ENCODE measurements at places on chromosomes 12 and 14.

DNA sequence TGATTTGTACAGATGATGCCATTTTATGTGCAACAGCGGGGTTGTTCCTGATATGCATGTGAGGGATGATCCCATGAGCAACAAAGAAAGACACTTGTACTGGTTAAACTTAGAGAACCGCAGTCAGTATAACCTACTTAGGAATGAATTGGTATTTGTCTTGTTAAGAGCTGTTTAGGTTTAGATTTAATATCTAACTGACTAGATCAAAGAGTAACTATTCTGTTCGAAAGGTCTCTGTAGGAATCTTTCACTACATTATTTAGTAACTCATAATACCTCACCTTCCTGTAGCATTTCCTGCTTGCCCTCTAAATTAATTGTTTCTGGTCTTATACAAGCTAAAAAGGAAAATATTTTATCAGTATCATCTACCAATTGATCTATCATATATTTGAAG, 350.4 kb downstream of the TRHDE start:
- no peak for DNase-seq

- no peak for DNase-seq
Measured at GRCh38 chr12:4450551-4451112, 5.0 kb upstream of the FGF6 start.

- DNase-seq, result no peak
Measured at GRCh38 chr12:127619869-127620734, 646.9 kb upstream of the TMEM132C start.

GRCh38 chr14:26276757-26277156, 321.1 kb downstream of the NOVA1 start:
- no peak for DNase-seq

DNA sequence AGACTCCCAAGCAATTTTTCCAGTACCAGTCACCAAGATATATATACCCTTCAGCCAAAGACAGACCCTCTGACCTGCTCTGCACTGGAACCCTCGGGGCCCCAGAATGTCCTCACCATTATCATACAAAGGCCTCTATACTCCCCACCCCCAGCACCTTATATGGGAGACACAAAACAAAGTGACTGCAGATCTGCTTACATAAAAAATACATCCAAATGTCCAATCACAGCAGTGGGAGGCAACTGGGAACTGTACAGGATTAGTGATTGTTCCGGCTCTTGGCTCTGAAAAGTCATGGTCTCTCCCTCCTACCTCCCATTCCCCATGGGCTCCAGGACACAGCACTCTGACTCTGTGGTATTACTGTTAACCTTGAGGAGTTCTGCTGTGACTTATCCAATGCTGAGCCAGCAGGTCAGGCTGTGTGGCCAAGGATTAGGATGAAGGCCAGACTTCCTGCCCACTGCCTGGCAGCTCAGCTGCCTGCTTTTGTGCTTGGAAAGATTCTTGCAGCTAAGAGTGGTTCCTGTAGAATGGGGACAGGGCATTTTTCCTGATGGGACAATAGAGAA, 13.7 kb downstream of the OXA1L start:
- no peak for DNase-seq

DNA sequence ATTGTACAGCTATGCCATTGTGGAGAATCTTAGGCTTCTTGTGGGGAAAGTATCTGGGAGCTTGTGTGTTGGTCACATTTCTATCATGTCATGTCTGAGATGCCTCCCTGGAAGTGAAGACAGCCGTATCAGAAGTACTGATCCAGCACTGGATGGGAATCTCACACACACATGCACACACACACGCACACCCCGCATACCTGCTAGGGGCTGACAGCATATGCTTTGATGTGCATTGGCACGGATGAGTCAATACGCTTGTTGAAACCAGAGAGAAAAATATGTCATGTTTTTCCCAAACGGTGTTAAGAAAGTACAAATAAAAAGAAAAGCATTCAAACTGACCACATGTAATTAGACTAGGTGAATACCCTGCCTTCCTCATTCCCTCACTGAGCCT, 260.8 kb downstream of the KTN1 start:
- DNase-seq, result no peak

- DNase-seq, result no peak
Measured at GRCh38 chr12:118288174-118288573, 84.5 kb downstream of the TAOK3 start.

- DNase-seq, result no peak
Measured at GRCh38 chr14:24216345-24216699, 456 bp upstream of the MDP1 start.

- peak; percentile 68 for DNase-seq
Measured at GRCh38 chr12:108635201-108635996, 1.7 kb upstream of the SELPLG start.

DNA sequence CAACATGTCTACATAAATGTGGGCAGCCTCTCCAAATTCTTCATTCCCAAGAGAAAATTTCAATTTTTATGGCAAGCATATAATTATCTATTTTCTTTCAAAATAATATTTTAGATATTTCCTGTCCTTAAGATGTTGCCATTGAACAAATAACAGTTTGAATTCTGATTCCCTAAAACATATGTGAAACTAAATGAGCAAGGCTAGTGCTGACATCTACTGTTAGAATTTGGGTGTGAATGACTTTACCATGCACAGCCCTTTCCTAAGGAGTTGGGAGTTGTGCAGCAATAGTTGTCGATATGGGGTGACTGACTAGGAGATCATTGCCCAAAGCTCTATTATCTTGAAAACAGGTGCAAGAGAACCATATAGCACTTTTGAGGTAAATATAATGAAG, 108.2 kb upstream of the SLC38A4 start:
- no peak for DNase-seq

- DNase-seq, result no peak
Measured at GRCh38 chr14:77523109-77523508, 24.5 kb upstream of the ISM2 start.

DNA sequence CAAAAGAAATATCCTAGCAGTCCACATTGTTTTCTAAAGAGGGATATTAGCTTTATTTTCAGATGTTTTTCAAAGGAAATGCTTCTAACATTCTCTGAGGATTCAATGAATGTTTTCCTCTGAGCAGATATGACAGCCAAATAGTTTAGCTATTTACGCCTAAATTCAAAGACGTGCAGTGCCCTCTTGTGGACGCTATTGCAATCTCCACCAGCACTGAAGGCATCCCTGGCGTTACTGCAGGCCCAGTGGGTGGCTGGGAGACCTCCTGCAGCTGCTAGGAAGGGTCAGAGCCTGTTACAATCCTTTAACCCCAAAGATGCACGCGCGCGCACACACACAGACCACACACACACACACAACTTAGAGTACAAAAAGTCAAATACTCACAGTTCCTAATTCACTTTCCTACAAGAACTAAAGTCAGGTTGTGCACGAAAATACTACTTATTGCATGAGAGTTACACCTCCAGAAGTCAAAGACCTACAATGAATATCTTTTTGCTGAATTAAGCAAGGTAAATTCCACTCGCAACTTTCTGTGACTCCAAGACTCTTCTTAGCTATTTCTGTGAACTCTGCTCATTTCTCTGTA, 589.3 kb upstream of the TMEM132C start:
- DNase-seq, result peak; percentile 67

DNA sequence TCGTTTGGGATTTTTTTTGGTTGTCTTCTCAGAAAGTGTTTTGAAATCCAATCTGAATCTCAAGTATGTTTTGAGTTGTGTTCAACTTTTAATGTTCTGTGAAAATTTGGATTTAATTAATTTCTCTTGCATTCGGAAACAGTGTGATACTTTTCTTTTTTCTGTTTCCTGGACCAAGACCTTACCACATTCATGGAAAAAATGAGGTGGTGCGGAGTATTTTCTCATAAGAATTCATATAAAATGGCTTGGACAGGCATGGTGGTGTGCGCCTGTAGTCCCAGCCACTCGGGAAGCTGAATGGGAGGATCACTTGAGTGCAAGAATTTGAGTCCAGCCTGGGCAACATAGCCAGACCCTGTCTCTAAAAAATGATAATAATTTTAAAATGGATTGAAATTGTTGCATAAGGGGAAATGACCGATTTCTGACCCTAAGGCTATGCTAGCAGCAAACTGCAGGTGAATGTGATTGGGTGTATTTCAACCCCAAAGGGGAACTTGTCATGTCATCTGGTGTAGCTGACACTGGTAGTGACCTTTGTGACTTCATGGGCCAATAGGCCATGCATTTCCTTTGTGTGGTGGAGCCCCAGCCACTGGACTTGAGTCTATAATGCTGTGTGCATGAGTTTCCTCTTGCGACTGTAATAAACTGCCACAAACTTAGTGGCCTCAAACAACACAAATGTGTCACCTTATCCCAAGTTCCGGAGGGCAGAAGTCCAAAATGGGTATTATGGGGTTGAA, 123.5 kb upstream of the RFLNA start:
- DNase-seq, result no peak

- no peak for DNase-seq
Measured at GRCh38 chr12:121379945-121380344, 20.0 kb upstream of the RNF34 start.

- no peak for DNase-seq
Measured at GRCh38 chr12:131980263-131980662, 30.5 kb downstream of the EP400 start.

- no peak for DNase-seq
Measured at GRCh38 chr14:63435838-63436237, 107.3 kb downstream of the PPP2R5E start.

DNA sequence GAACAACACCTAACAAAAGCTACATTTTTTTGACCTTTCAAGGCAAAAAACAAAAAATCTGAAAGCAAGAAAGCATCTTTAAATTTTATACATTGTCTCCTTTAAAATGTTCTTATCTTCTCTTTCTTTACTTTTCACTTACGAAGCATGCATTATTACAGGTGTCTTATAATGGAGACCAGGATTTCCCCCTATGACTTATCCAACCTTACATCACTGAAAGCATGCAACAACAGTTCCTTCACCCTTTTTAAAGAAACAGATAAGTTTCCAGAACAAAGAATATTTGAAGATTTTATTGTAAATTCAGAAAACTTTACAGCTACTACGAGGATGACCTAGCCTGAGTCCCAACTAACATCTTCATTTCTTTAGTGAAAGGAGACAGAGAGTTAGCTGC, 277.2 kb downstream of the AKAP6 start:
- DNase-seq, result no peak

GRCh38 chr12:79370021-79370420, 320.7 kb downstream of the PAWR start:
- DNase-seq, result no peak

DNA sequence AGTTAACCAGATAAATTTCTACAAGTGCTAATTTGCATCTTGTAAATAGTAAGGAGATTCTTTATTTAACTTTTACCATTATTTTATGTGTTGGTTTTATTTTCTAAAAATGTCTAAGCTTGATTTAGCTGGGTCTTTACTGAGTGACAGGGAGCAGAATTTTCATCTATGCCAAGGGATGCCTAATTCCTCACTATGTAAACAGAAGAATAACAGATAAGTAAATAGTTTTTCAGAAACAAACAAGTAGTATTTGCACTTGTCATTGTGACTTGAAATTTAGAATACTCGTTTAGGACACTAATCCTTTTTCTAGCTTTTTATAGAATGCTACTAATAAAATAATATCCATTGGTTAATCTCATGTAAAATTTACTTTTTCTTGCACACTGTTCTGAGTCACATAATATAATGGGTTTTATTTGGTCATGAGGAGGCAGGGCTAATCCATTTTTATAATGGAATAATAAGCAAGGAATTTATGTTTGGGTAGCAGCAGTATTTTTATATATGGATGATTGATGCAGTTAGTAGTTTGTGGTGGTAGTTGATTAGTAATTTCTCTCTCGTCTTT, 746.5 kb downstream of the SLC6A15 start:
- no peak for DNase-seq

DNA sequence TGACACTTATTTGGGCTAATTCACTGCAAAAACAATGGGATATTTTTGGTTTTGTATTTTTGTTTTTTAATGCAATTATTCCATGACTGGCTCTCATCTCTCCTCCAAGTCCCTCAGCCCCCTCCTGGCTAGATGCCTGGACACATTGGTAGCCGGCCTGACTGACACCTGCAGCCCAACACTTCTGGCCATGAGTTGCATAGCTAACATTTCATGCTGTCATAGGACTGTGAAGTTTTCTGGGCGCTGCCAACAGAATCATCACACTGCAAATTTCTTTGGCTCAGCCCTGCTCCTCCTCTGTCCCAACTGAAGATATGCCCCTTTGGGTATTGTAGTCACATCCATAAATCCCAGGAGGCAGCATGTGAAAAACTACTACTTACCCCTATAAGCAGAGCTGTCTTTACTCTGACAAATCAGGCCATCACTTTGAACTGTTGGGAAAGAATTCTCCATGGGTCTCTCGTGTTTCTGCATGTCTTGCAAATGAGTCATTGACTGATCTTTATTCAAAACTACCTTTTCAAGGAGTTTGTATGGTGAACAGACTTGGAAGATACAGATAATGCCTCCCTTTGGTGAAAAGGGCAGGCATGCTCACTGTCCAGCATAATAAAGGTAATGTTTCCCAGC, 126.7 kb upstream of the LGR5 start:
- DNase-seq, result no peak

DNA sequence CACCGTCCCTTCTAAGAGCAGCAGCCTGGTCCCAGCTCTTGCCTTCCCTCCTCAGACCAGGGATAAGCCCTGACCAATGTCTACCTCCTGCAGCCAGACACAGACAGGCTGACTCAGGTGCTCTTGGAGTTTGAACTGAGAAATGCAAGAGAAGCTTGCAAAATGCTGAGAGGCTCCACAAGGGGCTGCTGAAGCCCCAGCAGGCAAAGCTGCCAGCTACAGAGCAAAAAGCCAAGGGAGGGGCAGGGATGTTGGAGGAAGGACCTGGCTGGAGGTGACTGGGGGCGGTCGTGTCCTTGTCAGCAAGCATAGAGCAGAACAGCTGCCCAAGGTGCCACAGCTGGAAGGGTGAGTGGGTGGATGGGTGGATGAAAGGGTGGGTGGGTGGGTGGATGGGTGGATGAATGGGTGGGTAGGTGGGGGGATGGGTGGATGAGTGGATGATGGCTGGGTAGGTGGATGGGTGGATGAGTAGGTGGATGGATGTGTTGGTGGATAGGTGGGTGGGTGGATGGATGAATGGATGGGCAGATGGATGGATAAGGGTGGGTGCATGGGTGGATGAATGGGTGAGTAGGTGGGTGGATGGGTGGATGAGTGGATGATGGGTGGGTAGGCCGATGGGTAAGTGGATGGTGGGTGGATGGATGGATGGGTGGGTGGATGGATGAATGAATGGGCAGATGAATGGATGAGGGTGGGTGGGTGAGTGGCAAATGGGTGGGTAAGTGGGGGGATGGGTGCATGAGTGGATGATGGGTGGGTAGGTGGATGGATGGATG, 4.0 kb upstream of the INF2 start:
- DNase-seq, result peak; percentile 30

GRCh38 chr12:104482748-104483147, 26.0 kb downstream of the CHST11 start:
- no peak for DNase-seq

- DNase-seq, result no peak
Measured at GRCh38 chr12:26121323-26122060, 3.3 kb downstream of the BHLHE41 start.

- no peak for DNase-seq
Measured at GRCh38 chr14:27605282-27605681, 1007.4 kb upstream of the NOVA1 start.

GRCh38 chr12:69881771-69882170, 56.7 kb downstream of the MYRFL start:
- DNase-seq, result no peak

All from activated CD4-positive, alpha-beta T cell treated with anti-CD3 and anti-CD28 coated beads for 48 hours (primary cell).